CD4-positive, alpha-beta memory T cell (primary cell): ENCODE measurements at places on chromosomes 3 and 15. TPM values are rescaled to one million over a fixed set of nuclear protein-coding genes. Genes with fewer than 3 reads are reported as not detected.

- no peak for DNase-seq
Observed at GRCh38 chr3:195107593-195107992, 163.4 kb downstream of the XXYLT1 start.

Gene FOXL2
- not detected for total RNA-seq

GRCh38 chr15:48384616-48385015, 53.4 kb downstream of the DUT start:
- no peak for DNase-seq

DNA sequence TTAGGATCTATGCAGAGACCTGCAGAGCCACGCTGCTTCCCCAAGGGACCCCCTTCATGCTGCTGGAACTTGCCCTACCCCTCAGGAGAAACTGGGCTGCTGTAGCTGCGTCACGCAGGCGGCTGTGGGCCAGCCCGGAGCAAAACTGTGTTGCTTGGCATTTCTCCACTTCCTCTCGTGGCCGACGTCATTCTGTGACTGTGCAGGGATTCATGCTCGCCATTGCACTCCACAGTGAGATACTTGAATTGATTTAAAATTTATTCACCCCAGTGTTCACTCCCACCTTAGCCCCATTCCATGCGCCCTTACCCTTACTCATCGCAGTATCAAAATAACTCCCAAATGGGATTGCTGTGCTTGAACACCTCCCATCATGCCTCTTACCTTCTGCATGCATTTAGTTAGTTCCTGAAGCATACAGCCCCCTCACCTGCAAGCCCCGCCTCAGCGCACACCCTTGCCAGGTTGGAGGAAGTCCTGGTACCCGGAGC, 45.7 kb downstream of the TMEM44 start:
- DNase-seq: no peak

DNA sequence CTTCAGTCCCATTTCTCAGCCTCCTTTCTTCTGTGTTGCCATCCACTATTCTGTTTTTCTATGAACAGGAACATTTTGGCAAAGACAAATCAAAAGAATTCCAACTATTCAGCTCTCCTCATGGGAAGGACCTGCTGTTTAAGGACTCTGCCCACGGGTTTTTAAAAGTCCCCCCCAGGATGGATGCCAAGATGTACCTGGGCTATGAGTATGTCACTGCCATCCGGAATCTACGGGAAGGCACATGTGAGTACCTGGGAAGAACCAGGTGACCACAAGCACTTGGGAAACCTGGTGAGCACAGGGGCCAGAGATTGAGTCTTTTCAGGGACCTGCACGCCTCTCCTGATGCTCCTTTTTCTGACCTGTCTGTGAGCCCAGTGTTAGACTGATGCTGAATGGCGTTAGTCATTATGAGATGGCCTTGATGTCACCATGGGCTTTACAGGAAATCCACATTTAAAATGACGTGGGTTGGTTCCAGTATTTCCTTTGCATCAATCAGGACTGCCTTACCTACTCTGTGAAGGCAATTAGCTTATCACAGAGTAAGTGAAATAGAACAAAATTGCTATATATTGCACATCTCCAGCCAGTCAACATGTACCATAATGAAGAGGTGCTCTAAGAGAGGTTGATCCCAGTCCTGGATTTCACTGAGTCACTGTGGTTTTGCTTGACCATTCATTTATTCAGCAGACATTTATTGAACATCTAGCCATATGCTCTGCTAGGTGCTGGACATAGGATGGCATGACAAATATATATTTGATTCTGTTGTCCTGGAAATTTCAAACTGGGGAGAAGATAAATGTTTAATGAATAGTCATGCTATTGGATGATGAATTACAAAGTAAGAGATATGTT, 11.7 kb downstream of the TF start:
- DNase-seq: no peak

DNA sequence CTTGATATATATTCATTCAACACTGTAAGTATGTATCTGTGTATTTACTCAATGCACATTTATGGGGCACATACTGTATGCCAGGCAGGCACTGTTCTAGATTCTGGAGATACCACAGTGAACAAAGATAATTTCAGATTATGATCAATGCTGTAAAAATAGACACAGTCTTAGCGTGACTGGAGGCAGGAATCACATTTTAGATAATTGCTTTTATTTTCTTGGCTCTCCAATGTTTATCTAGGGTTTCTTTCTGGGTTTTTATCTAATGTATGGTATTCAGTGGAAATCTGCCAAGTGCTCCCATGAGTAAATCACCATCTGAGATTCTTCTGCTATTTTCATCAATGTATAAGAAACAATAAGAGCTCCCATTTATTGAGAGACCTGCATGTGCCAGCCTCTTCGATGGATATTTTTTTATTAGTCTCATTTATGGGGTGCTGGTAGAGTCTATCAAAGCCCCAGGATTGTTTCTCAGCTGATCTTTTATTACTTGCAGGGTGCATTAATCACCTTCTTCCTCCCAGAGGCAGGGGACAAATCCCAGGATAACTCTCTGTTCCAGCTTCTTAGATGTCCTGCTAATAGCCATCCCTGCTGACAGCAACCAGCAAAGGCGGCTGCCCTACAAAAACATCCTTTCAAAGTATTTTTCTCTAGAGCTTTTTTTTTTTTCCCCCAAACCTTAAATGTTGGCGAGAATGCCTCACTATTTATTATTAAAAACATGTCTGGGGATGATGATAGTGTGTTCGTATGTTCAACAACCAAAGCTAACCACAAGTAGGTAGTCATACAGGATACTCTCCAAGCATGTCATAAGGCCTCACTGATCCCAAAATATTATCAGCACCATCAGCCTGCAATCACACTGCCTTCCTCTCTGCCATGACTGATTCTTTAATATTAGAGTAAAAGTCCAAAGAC, 331.0 kb upstream of the RASGRP1 start:
- no peak for DNase-seq

Gene GPR149
- total RNA-seq: not detected

GRCh38 chr3:12155828-12156227, 2.9 kb downstream of the TIMP4 start:
- DNase-seq: no peak

GRCh38 chr3:82353306-82354171, 592.1 kb upstream of the GBE1 start:
- DNase-seq: no peak

- no peak for DNase-seq
Observed at GRCh38 chr3:186366206-186366605, 4.2 kb upstream of the DGKG start.

DNA sequence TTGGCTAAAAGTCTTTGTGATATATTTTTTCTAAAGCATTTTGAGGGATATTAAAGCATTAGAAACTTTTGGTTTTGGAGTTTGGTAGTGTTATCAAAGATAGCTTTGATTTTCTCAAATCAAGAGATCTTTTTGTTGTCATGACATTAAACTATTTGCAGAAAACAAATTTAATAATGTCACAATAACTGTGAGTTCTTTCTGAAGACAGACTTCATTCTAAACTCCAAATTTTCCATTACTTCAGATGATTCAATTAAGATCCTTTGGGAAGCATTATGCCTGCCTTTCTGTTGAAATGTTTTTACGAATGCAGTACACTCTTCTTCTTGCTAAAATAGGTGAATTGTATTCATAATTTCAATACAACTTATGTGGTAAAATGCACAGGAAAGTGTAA, 145.4 kb downstream of the ALCAM start:
- no peak for DNase-seq

GRCh38 chr15:38883987-38884386, 319.4 kb upstream of the RASGRP1 start:
- no peak for DNase-seq

GRCh38 chr15:48641416-48641815, 4.1 kb downstream of the FBN1 start:
- DNase-seq: no peak

Gene GUCA1C
- total RNA-seq: not detected

Gene MESP1
- 0.79 TPM for total RNA-seq

DNA sequence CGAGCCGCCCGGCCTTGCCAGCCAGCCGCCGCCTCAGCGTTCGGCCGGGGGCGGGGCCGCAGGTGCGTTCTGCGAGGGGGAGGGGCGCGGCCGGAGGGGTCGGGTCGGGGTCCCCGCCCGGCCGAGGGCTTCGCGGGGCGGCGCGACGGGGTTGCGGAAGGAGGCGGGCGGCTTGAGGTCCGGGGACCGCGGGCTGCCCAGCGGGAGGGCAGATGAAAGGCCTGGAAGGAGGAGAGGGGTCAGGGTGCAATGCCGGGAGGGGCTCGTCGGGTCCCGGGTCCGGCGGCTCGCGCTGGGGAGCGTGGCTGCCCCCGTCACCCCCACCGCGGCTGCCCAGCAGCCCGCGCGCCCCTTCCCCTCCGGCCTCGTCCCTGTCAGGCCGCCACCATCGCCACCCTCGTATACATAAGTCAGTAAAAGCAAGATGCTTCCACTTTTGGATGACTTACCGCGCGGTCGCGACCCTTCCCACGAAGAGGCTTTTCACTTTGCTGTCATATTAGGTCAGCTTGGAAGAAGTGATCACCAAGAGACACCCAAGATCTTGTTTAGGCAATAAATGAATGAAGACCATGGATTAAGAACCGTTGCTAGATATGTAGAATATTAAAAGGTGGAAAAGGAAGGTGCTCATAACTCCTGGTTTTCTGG, 620 bp upstream of the ANP32A start:
- DNase-seq: no peak
